ENCODE measurements at places on chromosomes 3 and 15.

- no peak for DNase-seq
Observed at GRCh38 chr3:128077202-128077624, 25.0 kb downstream of the SEC61A1 start.

DNA sequence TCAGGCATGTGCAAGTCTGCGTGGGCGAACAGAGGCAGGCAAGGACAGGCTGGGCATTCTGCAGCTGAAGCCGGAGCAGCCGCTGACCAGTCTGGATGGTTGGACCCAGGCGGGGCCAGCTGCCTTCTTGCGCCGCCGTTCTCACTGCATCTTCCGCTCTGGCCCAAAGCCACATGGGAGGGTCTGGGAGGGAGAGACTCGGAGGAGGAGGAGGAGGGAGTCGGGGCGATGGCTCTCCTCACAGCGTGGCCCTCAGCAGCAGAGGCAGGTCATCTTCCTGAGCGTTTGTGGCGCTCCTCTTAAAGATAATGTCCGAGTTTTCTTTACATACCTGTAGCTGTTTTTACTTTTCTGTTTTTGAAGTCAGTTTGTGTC lies 5.9 kb downstream of the CLK3 start:
- DNase-seq: no peak

- no peak for DNase-seq
Observed at GRCh38 chr15:101313041-101313761, 18.2 kb upstream of the SNRPA1 start.

GRCh38 chr15:76208786-76209424 lies 102.4 kb downstream of the ETFA start:
- no peak for DNase-seq

DNA sequence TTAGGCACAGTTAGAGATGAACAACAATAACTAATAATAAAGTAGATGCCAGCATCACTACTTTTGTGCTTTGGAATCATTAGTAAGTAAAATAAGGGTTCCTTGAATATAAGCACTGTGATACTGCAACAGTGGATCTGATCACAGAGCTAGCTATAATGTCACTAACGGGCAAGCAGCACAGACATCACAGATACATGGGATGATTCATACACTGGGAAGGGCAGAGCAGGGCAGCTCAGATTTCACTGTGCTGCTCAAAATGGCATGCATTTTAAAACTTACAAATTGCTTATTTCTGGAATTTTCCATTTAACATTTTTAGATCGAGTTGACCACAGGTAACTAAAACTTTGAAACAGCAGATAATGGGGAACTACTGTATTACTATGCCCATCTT lies 476.6 kb downstream of the FHIT start:
- DNase-seq: no peak

DNA sequence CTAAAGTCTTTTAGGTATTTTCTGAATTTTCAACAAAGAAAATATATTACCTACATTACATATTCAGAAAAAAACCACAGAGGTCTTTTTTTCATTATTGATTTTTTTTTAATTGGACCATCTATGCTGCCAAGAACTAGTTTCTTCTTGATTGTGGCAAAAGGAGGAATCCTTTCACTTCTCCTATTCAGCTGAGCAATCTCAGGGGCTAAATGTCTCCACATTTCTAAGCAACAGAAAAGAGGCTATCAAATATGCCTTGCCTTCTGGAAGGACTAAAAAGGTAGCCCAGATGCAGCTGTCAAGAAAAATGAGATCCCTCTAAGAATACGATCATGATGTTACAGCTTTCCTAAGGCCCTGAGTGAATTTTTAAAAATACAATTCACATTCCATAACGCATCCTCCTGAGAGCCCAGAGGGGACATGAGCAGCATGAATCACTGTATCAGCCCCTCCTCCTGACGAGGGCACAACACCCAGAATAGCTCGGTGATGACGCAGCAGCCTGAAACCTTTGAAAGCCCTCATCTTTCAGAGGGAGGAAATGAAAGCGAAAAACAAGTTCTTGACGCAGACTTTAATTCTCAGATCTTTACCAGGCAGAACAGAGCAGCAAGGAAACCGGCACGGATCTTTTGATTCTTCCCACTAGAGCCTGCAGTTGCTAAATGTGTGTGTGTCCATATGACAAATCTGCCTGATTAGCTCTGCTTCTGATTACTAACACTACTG lies 24.6 kb downstream of the RUBCN start:
- DNase-seq: peak; percentile 91
